ENCODE measurements at places on chromosomes 2 and 18.

DNA sequence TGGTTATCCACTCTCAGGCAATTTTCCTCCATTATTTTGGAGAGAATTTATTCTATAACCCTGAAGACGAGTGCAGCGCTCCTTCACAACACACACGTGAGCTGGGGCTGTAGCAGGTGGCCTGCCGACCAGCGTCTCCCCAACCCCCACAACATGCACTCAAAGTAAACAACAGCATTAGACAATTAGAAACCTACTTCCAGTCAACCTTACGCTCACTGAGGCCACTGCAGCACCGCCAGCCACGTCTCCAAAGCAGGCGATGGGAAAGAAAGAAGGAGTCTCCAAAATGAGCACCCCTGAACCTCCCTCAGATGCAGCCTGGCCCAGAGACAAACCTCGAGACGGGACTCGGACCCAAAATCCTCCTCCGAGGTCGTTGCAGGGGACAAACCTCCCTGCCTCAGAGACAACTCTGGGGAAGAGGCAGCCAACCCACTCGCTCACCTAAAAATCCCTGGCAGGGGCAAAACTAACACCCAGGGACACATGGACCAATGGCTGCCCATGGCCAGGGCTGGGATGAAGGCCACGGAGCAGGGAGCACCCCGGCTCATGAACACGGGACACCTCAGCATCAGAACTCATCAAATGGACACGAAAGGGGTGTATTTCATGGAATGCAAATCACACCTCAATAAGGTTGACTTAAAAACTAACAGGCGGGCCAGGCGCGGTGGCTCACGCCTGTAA is 2.6 kb downstream of the SLC66A2 start:
- H3K4me1 ChIP-seq = peaks cover 27% of the 10 kb centered on the region
- H3K4me3 ChIP-seq = no peak overlapping the region
- no peaks in the 10 kb centered on the region for H3K27me3 ChIP-seq
- peaks cover 4% of the 10 kb centered on the region for H3K36me3 ChIP-seq

- no peaks in the 10 kb centered on the region for H3K36me3 ChIP-seq
- H3K27ac ChIP-seq = no peak overlapping the region
- peaks cover 2% of the 10 kb centered on the region for H3K27me3 ChIP-seq
- H3K4me3 ChIP-seq = no peak overlapping the region
- H3K4me1 ChIP-seq = no peaks in the 10 kb centered on the region
- DNase-seq = no peak
These were observed 154.7 kb downstream of the RBM43 start for GRCh38 chr2:151106805-151107506.

DNA sequence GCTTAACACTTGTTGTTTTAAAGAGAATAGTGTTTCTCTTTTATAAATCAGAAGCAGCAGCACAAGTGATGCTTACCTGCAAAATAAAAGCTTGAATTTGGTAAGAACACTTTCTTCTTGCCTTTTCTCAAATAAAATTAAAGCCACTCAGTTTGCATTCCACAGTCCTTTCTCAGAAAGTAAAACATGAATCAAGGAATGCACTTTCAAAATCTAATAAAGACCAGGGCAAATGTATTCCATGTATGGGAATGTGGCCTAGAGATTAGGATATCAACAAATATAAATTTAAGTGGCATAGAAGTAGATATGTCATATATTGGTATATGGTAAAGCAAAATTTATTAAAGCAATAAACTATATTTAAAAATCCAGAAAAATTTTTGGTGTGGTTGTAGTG is 352.8 kb downstream of the THSD7B start:
- DNase-seq = no peak
- H3K36me3 ChIP-seq = no peaks in the 10 kb centered on the region
- no peaks in the 10 kb centered on the region for H3K4me1 ChIP-seq
- peaks cover 3% of the 10 kb centered on the region for H3K27me3 ChIP-seq

DNA sequence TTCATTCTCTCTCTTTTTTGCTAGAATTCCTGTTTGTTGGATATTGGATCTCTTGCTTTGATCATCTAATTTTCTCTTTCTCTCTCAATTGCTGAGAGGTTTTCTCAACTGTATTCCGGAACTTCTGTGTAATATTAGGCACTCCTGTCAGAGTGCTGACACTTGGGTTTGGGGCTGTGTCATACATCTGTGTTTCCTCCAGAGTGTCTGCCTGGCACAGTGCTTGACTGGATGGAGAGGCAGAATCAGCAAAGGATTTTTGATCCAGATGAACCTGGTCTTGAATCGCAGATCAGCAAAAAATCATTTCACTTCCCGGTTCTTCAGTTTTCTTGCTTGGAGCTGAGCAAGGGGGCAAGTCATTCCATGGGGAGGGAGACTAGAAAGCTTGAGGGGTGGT is 87.7 kb upstream of the CXCR4 start:
- no peak for DNase-seq
- no peaks in the 10 kb centered on the region for H3K4me1 ChIP-seq
- H3K4me3 ChIP-seq = no peak overlapping the region
- H3K27me3 ChIP-seq = no peaks in the 10 kb centered on the region
- peaks cover 4% of the 10 kb centered on the region for H3K36me3 ChIP-seq
- H3K27ac ChIP-seq = no peak overlapping the region

GRCh38 chr2:7270011-7270431 is 352.8 kb downstream of the RNF144A start:
- no peaks in the 10 kb centered on the region for H3K36me3 ChIP-seq
- H3K4me3 ChIP-seq = no peak overlapping the region
- no peak overlapping the region for H3K27ac ChIP-seq
- DNase-seq = no peak

DNA sequence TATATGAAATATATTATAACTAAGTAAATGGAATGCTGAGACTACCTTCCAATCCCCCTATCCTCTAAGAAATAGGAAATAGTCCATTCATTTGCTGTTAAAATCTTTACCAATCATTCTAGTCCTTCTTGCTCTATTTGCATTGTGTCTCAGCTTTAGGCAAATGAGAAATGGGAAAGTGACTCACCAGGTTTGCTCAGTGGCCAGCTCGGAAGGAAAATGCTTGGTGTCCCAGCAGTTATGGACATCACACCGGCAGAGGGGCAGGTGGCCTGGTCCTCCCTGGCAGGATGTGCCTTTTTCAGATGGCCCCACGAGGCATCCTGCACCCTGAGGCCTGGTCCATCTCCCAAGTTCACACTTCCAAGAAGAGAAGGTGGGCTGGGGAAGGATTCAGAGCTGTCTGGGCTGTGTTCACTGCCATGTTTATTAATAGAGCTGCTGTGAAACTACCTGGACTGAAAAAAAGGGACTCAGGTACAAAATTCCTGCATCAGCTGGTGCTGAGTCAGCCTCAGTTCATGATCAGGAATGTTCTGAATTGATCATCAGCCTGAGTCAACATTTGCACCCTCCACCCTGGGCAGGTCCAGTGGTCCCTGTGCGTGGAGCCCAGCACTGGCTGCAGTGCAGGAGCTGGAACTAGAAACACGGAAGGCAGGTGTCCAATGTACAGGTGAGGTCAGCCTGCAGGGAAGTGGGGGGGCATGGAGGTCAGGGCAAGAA is 60.1 kb upstream of the ARL4C start:
- H3K36me3 ChIP-seq = no peaks in the 10 kb centered on the region
- DNase-seq = no peak
- H3K4me1 ChIP-seq = peaks cover 13% of the 10 kb centered on the region
- H3K27me3 ChIP-seq = peaks cover 2% of the 10 kb centered on the region
- H3K27ac ChIP-seq = no peak overlapping the region
- no peak overlapping the region for H3K4me3 ChIP-seq
